ENCODE measurements at places on chromosomes 7 and 10.

DNA sequence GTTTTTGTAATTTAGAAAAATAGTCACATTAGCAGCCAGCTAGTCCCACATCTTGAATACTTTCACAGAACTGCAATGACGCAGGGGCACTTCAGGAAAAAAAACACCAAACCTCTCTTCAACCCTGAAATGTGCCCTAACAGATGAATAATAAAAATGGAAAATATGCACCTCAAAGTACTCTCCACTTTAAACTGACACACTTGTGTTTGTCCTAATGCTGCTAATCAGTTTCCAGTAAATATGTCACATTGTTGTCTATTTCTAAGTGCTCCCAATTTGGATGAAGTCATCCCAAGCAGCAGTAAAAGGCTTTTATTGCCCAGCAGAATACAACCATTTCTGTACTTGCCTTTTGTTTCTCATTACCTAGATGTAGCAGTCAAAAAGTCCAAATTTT lies 86.7 kb downstream of the PARD3 start:
- DNase-seq, result no peak

DNA sequence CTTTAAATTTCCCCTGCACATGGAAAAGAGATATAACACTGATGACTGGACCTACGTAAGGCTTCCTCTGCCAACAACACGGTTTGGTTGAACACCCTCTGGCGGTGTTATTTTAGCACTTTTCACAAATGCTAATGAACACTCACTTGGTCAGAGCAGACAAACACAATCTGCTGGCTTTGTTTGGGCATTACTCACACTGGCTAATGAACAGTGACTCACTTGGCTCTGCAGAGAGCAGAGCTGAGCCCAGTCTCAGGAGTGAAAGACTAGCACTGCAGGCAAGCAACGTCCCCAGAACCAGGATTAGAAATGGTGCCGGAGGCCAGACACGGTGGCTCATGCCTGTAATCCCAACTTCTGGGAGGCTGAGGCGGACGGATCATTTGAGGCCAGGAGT lies 430.8 kb downstream of the PLXNA4 start:
- DNase-seq, result no peak

- no peak for DNase-seq
Measured at GRCh38 chr10:131312478-131312836, 936 bp upstream of the TCERG1L start.

DNA sequence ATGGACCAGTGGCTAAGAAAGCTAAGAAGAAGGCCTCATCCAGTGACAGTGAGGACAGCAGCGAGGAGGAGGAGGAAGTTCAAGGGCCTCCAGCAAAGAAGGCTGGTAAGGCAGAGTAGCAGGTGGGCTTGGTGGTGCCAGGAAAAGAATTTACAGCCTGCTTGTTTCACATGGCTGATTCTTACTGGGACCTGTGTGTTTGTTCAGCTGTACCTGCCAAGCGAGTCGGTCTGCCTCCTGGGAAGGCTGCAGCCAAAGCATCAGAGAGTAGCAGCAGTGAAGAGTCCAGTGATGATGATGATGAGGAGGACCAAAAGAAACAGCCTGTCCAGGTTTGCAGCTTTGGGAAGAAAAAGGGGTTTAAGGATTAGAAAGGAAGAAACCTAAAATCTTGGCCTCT lies 5.0 kb downstream of the NOLC1 start:
- no peak for DNase-seq

GRCh38 chr7:124764051-124764846 lies 1.3 kb downstream of the GPR37 start:
- no peak for DNase-seq

GRCh38 chr7:70585071-70585470 lies 546.9 kb upstream of the GALNT17 start:
- DNase-seq, result no peak

DNA sequence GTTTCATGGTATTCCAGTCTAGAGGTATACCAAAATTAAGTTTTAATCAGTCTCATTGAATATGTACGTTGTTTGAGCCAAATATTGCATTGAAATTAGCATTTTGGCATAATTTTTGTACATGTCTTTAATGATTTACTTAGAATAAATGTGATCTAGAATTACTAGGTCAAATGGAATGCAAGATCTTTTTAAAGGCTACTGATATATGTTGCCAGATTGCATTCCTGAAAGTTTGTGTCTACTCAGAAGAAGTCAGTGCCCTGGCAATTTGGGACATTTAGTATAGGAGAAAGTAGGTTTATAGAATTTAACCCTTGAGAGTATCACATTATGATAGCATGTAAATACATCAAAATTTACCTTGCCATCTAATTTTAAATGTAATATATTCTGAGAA lies 32.4 kb downstream of the KMT2E start:
- DNase-seq, result no peak

GRCh38 chr10:22345301-22346095 lies at the start of gene SPAG6:
SPAG6 (plus strand) TSS chr10:22345496; CDS start chr10:22345612, 116 bp downstream.
- DNase-seq, result no peak

DNA sequence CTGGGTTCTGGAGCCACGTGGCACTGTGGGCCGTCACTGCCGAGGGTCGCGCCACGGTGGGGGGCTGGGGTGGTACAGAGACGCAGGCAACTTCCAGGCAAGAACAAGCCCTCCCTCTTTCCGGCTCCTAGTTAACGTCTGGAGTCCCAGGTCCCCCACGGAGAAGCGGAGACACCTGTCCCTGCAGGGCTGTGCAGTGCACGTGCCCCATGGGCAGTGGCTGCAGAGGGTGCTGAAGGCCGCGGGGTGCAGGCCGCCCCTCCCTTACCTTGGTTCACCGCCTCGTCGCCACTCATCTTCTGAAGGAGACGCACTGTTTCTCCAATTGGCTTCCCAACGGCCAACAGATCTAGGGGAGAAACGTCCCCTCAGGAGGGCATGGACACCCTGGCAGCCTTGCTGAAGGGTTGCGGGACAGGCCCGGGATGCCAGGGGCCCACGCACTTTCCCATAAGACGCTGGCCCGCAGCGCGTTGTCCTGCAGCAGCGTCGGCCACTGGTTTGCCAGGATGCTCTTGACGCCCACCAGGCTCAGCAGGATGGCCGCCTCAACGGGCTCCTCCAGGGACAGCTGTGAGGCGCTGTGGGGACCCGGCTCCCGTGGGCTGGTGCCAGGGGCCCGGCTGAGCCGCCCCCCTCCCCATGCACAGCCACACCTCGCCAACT lies 24.3 kb upstream of the NKX6-2 start:
- DNase-seq, result no peak

- DNase-seq, result no peak
Measured at GRCh38 chr10:124994573-124995473, 52.9 kb downstream of the ZRANB1 start.

DNA sequence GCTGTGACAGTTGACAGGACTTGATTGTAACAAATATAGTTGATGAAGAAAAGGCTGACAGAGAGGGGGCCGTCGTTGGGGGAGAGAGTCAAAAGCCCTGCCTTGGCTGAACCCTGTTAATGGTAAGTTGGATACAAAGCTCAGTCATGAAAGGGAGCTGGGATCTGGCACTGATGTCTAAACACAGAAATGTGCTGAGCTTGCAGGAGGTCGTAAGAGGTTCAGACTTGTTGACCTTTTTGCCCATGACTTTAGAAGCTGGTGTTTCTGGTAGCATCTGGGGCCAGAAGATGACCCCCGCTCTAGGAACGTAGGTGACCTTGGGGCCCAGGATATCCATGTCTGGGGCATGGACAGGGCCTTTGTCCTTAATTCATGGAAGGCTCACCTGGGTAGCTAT lies 294.7 kb downstream of the TCF7L2 start:
- no peak for DNase-seq

DNA sequence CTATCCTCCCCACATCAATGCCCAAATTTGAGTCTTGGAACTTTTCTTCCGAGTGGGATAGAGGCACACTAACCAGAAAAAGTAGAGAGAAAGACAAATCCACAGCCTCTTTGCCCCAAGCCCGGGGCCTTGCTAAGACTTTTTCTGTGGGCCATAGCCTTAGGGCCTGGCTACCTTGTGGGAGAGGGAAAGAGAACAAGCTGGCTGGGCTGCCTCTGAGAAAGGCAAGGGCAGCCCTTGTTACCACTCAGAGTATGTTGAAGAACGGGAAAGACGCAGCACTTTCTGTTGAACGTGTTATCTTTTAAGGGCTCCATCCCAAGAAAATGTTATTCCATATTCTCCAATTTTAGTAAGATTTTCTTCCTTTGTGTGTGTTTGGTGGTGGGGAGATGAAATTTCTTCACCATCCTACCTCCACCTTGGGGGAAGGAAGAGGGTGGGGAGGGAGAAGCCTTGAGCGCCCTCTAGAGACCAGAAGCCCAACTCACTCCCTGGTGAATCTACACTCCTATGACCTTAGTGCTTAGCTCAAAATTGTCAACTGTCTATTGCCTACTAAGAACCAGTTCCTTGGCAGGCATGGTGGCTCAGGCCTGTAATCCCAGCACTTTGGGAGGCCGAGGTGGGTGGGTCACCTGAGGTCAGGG lies 3.9 kb upstream of the NRF1 start:
- peak; percentile 16 for DNase-seq

DNA sequence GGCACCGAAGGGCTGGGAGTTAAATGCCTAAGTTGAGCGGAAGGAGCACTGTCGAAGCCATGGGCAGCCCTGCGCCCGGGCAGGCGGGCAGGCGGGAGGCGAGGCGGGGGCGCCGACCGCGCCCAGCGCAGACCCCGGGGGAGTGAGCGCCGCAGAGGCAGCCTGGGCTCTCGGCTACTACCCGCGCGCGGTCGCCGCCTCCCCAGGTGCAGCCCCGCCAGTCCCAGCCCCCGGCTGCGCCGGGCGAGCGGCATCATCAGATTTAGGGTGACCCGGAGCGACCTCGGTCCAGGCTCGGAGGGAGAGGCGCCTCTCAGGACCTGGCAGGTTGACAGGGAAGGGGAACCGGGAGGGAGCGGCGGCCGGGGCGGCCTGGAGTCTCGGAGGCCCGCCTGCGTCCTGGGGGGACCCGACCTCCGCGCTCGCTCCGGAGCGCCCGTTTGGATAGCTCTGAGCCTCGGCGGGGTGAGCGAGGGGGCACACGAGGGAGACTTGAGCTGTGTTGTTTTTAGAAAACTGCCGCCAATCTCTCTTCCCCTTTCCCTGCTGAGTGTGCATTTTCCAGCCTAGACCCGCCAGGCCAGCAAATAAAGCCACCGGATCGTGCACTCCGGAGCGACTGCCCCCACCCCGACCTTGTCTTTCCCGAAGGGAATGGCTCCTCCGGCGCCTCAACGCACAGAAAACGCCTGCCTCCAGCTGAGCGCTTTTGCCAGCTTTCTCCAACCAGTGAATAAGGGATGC lies 2.3 kb upstream of the NRP1 start:
- DNase-seq, result no peak

DNA sequence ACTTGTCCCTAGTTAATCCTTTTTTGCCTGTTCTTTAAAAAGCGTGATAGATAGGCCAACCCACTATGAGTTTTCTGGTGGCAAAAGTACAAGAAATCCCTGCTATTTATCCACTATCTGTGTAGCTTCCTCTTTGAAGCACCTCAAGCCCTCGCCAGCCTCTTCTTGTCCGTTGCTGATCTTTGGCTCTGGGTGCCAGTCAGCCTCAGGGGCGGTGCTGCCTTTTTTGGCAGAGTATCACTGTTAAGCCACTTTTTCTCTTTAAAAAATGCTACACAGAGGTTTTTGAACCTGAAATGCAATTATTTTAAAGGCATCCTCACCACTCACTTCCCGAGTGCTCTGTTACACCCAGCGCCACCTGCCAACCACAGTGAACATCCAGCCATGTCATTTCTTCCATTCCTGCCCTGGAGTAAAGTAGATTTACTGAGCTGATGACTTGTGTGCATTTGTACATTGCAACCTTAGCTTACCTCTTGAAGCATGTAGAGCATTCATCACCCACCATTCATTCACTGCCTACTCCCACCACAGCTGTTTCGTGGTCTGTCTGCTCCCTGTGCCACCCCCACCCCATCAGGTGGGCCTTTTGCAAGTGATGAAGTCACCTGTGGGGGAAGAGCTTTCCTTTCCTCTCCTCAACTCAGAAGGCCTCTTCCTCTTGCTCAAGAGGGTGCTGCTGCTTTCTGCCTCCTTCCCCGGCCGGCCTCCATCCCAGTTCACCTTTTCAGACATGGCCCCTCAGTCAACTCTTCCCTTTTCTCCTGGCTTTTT lies 414.2 kb upstream of the GALNT17 start:
- no peak for DNase-seq

- DNase-seq, result no peak
Measured at GRCh38 chr7:3218411-3219225, 82.4 kb upstream of the SDK1 start.
